AG04449 (cell line): ENCODE measurements at places on chromosomes 1 and 21.

DNA sequence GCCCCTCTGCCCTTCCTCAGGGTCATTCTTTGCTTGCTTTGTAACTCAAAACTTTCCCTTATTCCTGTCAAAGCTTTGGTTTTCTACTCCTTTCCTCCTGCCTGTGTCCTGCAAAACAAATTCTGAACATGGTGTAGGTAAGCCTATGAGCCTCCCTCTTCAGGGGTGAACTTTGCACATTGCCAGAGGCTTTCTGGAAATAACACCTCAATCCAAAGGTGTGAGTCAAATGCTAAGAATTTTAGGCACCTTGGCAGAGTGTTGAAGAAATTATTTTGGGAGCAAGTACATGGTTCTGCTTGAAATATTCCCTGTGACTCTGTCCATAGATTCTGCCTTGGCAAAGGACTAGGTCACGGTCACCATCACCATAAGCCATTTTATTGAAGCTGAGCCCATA is 70.0 kb downstream of the PAPPA2 start:
- no peak for DNase-seq

GRCh38 chr1:107593501-107594209 is 371.3 kb downstream of the VAV3 start:
- no peak for DNase-seq

DNA sequence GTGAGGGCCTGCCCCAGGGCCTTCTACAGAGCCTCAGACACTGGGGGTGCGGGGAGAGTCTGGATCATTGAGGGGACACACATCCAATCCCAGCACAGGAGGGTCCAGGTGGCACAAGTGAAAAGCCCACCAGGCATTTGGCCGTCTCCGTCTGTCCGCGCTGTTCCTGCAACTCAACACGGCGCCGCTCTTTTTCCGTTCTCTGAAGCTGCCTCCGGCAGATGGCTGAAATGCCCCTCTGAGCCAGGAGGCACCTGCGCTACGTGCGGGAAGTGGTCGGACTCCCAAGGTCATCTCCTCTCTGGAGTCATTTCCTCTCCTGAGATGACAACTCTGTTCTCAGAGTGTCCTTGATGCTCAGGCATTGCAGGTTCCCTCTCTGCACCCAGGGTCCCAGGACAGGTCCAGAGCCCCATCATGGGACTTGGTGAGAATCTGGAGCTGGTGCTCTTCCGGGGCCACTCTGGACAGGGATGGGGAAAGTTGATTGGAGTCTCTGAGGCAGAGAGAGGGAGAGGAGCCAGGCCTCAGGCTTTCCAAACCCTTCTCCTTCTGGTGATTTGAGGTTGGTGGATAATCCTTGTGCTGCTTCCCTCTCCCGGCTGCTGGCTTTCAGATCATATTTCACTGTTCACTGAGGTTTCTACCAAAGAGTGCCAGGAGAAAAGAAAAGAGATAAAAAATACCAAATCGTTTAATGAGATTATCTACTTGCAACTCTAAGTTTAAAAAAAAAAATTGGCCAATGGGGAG is 14.0 kb upstream of the MIXL1 start:
- no peak for DNase-seq

- DNase-seq = no peak
Observed at GRCh38 chr1:178739285-178740045, 14.4 kb downstream of the RALGPS2 start.

DNA sequence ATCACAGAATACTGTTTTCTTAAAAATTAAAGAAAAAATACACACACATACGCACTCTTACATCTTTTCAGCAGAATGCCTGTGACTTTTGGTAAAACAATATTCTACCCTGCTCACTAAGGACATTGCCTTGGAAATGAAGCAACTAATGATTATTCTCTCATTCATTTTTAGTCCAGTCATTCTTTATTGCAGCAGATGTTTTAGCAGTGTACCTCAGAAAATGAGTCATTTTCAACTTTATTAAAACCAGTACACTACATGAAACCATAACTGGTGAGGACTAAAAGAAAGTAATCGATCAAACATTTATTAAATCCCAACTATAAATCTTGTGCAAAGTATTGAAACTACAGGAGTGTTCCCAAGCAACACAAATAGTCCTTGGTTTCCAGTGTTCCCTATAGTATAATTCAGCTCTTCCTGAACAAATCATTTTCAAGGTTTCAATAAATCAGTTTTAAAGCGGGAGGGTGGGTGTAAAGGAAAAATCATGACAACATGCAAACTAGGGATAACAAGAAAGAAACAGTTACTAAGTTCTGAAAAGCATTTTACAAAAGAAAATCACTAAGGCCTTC is 114.2 kb downstream of the ADGRL4 start:
- no peak for DNase-seq

- no peak for DNase-seq
Observed at GRCh38 chr1:71054281-71054731, 6.7 kb upstream of the PTGER3 start.

- DNase-seq = no peak
Observed at GRCh38 chr1:61754545-61754944, 12.3 kb downstream of the PATJ start.

GRCh38 chr21:18411565-18411964 is 8.0 kb upstream of the TMPRSS15 start:
- no peak for DNase-seq

DNA sequence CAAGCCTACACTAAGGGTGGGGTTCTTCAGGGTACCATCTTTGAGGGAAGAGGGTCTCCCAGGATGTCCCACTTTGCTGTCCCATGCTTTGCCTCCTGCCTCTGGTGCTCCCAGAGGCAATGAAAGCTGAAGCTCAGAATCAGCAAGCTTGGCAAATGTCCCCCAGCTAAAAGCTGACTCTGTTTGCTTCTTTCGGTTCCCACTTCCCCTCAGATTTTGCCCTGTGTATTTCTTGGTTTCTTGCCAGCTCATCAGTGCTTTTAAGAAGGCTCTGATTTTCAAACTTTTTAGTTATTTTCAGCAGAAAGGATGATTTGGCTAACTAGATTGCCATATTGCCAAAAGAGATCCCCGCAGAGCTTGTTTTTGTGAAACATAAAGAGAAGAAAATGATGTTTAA is 33.1 kb upstream of the COG2 start:
- DNase-seq = no peak

- no peak for DNase-seq
Observed at GRCh38 chr1:61865646-61866220, 123.5 kb downstream of the PATJ start.

GRCh38 chr21:43975469-43976098 is 36.5 kb upstream of the TRAPPC10 start:
- no peak for DNase-seq

DNA sequence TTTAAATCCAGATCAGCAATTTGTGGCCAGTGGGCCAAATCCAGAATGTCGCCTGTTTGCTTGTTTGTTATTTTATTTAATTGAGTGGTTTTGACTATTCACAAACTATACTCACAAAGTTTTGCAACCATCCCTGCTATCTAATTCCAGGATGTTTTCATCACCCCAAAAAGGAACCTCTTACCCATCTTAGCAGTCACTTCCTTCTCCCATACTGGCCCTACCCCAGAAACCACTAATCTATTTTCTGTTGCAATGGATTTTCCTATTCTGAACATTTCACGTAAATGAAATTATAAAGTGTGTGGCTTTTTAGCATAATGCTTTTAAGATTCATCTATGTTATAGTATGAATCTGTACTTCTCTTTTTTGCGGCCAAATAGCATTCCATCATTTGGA is 41.3 kb downstream of the WDTC1 start:
- no peak for DNase-seq

- DNase-seq = no peak
Observed at GRCh38 chr1:175399795-175400194, 207.2 kb upstream of the KIAA0040 start.

- no peak for DNase-seq
Observed at GRCh38 chr1:54825696-54826095, 24.6 kb upstream of the TTC22 start.

DNA sequence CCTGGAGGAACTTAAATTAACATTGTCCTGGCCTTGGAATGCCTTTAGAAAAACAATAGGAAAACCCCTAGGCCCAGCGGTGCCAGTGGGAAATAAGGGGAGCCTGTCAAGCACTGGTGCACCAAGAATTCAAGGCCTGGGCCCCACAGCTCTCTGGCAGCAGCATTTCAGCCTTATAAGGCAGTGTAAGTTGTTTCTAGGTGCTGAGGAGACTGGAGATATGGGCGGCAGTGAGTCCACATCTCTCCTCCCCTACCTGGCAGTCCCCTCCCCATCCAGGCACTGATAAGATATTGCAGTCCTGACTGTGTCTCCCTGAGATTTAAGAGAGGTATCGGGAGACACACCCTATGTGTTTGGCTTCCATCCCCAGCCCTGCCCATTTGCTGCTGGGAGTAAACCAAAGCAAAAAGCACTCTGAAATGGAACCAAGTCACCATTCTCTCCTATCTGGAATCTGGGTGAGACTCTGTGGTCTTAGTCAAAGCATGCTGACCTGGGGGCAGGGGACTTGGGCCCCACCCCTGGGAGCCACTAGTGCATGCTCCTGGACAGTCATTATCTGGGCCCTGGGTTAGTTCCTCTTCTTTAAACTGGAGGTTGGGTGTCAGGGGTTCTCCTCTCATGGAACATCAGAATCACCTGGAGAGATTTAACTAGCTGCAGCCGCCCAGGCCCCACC is 30.5 kb downstream of the DEGS1 start:
- no peak for DNase-seq

DNA sequence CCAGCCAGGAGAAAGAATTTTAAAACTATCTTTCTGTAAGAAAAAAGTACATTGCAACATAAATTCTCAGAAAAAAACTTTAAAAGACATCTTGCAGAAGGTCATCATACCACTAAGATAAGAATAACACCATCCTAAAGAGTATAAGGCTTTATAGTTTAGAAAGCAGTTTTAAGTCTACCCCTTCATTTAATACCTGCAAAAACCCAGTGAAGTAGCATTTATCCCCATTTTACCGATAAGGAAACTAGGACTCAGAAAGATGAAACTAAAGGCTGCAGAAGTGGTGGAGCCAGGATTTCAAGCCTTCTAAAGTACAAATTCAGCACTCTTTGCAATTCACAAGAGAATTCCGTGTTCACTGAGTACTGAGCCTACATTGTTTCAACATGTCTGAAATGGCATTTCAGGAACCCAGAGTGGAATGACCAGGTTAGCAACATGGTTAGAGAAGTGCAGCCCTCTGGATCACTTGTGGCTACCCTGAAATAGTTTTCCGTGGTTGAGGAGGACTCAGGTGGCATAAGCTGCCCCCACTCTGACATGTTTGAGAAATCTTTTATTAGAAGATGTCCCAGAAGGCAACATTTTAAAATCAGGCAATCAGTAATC is 6.7 kb downstream of the MYCL start:
- no peak for DNase-seq

- DNase-seq = no peak
Observed at GRCh38 chr1:109627692-109628399, 8.2 kb downstream of the AMPD2 start.

DNA sequence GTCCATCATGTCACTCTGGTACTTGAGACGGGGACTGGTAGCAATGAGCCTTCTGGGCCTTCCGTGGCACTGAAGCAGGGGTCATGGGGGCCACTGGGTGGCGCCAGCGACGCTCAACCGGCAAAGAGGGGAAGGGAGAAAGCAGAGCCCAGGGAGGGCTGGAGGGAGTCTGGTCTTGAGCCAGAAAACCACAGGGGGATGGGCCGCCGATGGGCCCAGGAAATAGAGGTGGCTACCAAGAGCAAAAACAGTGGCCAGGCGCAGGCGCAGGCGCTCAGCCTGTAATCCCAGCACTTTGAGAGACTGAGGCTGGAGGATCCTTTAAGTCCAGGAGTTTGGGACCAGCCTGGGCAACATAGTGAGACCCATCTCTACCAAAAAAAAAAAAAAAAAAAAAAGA is 21.8 kb downstream of the EXOC8 start:
- DNase-seq = no peak

DNA sequence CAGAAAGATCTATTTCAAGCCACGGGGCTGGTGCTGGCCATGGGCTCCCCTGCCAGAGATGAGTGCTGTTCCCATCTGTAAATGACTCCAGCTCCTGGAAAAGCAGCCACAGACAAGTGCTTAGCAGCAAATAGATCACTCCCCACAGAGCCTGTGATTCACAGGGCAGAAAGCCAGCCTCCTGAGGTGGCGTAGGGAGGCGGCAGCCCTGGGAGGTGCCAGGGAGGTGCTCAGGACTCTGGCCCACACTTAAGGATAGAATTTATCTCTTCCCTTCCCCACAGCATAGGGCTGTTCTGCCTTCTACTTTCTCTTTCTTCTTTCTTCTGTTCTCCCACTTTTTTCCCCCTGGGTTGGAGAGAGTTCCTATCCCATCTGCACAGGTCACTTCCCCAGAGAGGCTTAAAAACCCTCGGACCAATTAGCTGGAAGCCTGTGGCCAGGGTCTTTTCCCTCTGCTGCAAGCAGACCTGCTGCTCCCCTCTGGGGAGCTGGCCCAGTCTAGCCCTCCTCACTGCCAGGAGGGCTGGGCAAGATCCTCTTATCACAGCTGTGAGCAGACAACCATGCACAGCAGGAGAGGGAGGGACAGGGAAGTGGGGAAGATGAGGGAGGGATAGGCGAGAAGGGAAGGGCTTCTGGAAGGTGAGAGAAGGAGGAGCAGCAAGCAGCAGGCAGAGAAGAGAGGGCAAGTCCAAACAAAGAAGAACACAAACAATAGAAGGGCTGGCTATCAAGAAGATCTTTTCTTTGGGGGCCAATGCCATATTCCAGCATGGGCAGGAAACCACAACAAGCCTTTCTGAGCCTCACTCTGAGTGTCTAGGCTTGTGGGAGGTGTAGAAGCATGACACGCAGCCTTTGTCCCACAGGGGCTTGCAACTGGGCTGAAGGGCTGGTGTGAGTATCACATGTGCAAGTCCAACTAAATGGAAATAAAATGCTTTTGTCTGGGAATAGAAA is 41.0 kb downstream of the KCND3 start:
- no peak for DNase-seq

- DNase-seq = no peak
Observed at GRCh38 chr1:28466226-28466778, 39.5 kb upstream of the RCC1 start.

GRCh38 chr1:83897516-83897915 is 101.4 kb downstream of the TTLL7 start:
- DNase-seq = no peak

- no peak for DNase-seq
Observed at GRCh38 chr1:37288900-37289299, 185.5 kb upstream of the ZC3H12A start.

DNA sequence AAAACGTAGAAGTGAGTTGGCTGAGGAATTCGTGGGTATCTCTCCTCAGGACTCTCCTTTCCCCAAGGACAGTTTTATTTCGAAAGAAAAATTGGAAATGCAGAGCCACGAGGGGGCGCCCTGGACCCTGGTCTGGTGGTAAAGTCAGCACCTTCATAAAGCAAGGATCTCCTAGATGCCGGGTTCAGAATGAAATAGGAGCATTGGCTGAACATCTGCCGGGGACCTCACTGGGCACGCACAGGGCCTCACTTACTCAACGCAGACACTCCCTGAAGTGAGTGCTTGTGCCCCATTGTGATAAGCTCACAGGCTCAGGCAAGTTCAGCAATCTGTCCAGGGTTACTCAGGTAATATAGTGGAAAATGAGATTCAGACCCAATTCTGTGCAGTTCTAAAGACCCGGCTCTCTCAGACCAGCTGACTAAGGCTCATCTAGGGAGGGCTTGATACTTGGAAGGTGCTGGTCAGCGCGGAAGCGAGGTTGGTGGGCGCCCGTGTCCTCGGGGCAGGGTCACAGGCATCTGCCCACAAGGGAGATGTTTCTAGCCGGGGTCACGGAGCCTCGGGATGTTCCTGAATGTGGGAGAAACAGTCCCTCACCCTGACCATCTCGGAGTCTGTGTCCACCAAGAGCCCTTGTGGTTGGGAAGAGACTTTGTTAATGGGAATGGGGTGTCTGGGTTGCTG is 55.7 kb upstream of the ETV3 start:
- no peak for DNase-seq
